ENCODE measurements at places on chromosomes 11 and 22. TPM values are rescaled to one million over a fixed set of nuclear protein-coding genes. Genes with fewer than 3 reads are reported as not detected.

DGCR8 gene
- total RNA-seq = 38.7 TPM

RFPL3 gene
- total RNA-seq = not detected

MYOD1 gene
- total RNA-seq = not detected

OR4D5 gene
- not detected for total RNA-seq

MS4A12 gene
- not detected for total RNA-seq

RIMBP3B gene
- not detected for total RNA-seq

LDHAL6A gene
- not detected for total RNA-seq

CYB561A3 gene
- 39.9 TPM for total RNA-seq

- H3K27ac ChIP-seq = no peak overlapping the region
- H3K4me1 ChIP-seq = peaks cover 21% of the 10 kb centered on the region
- H3K36me3 ChIP-seq = no peaks in the 10 kb centered on the region
- H3K4me3 ChIP-seq = no peak overlapping the region
- no peaks in the 10 kb centered on the region for H3K27me3 ChIP-seq
These were observed 1.7 kb upstream of the LRRC74B start for GRCh38 chr22:21043860-21044535.

GRCh38 chr22:38153821-38154562, 27.6 kb downstream of the PLA2G6 start:
- no peaks in the 10 kb centered on the region for H3K36me3 ChIP-seq
- H3K4me3 ChIP-seq = no peak overlapping the region
- H3K27ac ChIP-seq = peak overlapping the region; percentile 5
- no peak for DNase-seq
- no peaks in the 10 kb centered on the region for H3K27me3 ChIP-seq

GRCh38 chr11:19672586-19673206, 39.9 kb upstream of the NAV2 start:
- H3K4me1 ChIP-seq = peaks cover 62% of the 10 kb centered on the region
- no peaks in the 10 kb centered on the region for H3K27me3 ChIP-seq
- no peak for DNase-seq
- H3K36me3 ChIP-seq = no peaks in the 10 kb centered on the region

DNA sequence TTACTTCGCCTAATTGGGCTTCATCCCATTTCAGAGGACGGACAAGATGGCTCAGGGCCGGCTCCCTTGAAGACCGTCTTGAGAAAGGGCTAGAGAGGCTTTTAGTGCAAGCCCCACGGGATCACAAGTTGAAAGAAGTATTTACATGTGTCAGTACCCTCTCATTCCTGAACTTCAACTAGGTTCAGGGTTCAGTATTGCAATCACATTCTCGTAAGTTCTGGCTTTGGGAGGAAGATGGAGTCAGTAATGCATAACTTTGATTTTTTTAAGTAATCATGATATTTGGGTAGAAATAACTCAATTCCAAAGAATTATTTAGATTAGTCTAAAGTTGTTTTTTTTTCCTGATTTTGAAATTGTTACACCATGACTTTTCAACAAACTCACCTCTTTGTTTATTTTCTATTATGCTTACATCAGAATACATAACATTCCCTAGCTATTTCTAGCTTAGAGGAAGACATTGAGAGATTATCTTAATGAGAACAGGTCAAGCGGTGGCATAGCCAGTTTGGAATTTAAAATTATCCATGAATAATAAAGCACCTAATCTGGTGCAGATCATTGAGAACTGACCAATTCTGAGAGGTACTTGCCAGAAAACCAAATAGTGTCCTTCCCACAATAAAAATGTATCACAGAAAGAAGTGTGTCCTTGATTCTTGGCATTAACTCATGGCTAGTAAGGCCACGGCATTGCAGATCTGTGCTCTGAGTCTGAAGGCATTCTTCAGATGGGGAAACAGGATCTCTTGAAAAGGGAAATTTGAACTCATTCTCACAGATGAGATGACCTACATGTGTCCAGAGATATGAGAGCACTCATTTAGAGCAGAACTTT, 92.1 kb upstream of the BLID start:
- no peak overlapping the region for H3K4me3 ChIP-seq
- peak overlapping the region; percentile 2 for H3K27ac ChIP-seq
- H3K27me3 ChIP-seq = no peaks in the 10 kb centered on the region
- H3K36me3 ChIP-seq = no peaks in the 10 kb centered on the region

GRCh38 chr11:9806946-9807687, 143.2 kb downstream of the SWAP70 start:
- H3K4me3 ChIP-seq = no peak overlapping the region
- H3K27me3 ChIP-seq = no peaks in the 10 kb centered on the region
- no peak for DNase-seq

DNA sequence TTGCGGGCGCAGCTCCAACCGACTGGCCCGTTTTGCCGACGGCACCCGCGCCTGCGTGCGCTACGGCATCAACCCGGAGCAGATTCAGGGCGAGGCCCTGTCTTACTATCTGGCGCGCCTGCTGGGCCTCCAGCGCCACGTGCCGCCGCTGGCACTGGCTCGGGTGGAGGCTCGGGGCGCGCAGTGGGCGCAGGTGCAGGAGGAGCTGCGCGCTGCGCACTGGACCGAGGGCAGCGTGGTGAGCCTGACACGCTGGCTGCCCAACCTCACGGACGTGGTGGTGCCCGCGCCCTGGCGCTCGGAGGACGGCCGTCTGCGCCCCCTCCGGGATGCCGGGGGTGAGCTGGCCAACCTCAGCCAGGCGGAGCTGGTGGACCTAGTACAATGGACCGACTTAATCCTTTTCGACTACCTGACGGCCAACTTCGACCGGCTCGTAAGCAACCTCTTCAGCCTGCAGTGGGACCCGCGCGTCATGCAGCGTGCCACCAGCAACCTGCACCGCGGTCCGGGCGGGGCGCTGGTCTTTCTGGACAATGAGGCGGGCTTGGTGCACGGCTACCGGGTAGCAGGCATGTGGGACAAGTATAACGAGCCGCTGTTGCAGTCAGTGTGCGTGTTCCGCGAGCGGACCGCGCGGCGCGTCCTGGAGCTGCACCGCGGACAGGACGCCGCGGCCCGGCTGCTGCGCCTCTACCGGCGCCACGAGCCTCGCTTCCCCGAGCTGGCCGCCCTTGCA, 1.0 kb downstream of the FJX1 start:
- DNase-seq = peak; percentile 65
- H3K27me3 ChIP-seq = peaks cover 4% of the 10 kb centered on the region
- H3K36me3 ChIP-seq = no peaks in the 10 kb centered on the region
- peak overlapping the region; percentile 81 for H3K4me3 ChIP-seq
- H3K27ac ChIP-seq = peak overlapping the region; percentile 85
- peaks cover 49% of the 10 kb centered on the region for H3K4me1 ChIP-seq

DNA sequence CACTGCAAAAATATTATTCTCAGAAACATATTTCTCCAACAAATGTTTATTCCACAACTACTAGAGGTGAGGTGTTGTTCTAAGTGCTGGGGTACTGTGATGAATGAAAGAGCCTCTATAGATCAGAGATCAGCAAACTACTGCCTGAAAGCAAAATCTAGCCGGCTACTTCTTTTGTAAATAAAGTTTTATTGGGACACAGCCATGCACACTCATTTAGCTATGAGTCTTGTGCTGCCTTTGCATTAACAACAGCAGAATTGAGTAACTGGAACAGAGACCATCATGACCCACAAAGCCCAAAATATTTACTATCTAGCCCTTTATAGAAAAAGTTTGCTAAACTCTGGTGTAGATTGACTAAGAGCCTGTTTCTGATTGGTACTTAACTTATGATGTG, 37.1 kb upstream of the CRYBB3 start:
- H3K4me3 ChIP-seq = no peak overlapping the region
- DNase-seq = no peak
- H3K27ac ChIP-seq = peak overlapping the region; percentile 11
- no peaks in the 10 kb centered on the region for H3K27me3 ChIP-seq
- no peaks in the 10 kb centered on the region for H3K36me3 ChIP-seq

GRCh38 chr11:36478700-36479329, 31.3 kb downstream of the TRAF6 start:
- DNase-seq = no peak
- no peaks in the 10 kb centered on the region for H3K27me3 ChIP-seq
- peaks cover 4% of the 10 kb centered on the region for H3K36me3 ChIP-seq
- H3K27ac ChIP-seq = no peak overlapping the region

DNA sequence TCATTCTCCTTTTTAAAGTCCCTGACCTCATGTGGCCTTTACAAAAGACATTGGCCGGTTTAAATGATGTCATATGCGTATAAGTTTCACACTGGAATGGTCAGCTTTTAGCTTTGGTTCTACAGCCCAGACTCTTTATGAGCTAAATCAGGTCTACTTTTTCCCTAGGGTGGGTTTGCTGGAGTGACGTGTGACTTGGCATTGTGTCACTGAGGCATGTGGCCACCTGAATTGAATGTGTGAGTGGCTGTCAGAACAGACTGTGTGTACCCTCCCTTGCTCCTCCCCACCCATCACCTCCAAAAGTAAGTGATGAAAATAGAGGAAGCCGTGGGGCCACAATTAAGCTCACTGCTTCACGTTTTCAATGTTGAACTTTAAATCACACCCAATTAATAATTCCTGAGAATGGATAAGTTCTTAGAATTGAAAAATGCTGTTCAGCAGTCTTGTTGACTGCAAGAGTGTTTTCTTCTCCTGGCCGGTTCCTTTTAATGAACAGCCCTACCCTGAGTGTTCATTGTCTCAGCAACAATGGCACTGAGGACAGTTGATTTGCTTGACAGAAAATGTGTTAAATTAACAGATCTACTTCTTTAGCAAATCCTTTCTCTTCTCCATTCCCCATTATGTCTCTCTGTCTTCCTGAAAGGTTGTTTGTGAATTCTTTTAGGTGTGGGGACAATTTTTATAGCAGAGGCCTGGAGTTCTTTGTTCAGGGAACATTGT, 11.3 kb downstream of the CECR2 start:
- H3K27me3 ChIP-seq = peaks cover 14% of the 10 kb centered on the region
- no peaks in the 10 kb centered on the region for H3K4me1 ChIP-seq
- no peak overlapping the region for H3K4me3 ChIP-seq
- H3K27ac ChIP-seq = no peak overlapping the region
- no peak for DNase-seq
- no peaks in the 10 kb centered on the region for H3K36me3 ChIP-seq

- H3K27me3 ChIP-seq = peaks cover 5% of the 10 kb centered on the region
- H3K4me1 ChIP-seq = peaks cover 15% of the 10 kb centered on the region
- no peak for DNase-seq
- H3K4me3 ChIP-seq = no peak overlapping the region
- H3K36me3 ChIP-seq = no peaks in the 10 kb centered on the region
- no peak overlapping the region for H3K27ac ChIP-seq
These were observed 349.8 kb upstream of the PLET1 start for GRCh38 chr11:112610494-112610893.

DNA sequence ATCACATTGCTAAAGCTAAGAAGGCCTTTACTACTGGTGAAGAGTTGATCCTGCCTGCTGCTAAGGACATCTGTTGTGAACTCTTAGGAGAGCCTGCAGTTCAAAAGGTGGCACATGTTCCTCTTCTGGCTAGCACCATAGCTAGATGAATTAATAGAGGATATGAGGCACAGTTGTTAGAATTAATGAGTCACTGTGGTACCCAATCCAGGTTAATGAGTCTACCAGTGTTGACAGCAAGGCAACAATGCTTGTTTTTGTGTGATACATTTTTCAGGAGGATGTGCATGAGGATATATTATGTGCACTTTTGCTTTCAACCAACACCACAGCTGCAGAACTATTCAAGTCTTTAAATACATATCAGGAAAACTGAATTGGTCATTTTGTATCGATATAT, 12.0 kb downstream of the C11orf58 start:
- no peak for DNase-seq
- no peak overlapping the region for H3K27ac ChIP-seq
- H3K36me3 ChIP-seq = peaks cover 94% of the 10 kb centered on the region
- H3K4me1 ChIP-seq = peaks cover 3% of the 10 kb centered on the region

- no peaks in the 10 kb centered on the region for H3K27me3 ChIP-seq
- no peak overlapping the region for H3K27ac ChIP-seq
- DNase-seq = no peak
- no peak overlapping the region for H3K4me3 ChIP-seq
- H3K36me3 ChIP-seq = no peaks in the 10 kb centered on the region
- no peaks in the 10 kb centered on the region for H3K4me1 ChIP-seq
These were observed 202.9 kb downstream of the FAM76B start for GRCh38 chr11:95586661-95587060.

DNA sequence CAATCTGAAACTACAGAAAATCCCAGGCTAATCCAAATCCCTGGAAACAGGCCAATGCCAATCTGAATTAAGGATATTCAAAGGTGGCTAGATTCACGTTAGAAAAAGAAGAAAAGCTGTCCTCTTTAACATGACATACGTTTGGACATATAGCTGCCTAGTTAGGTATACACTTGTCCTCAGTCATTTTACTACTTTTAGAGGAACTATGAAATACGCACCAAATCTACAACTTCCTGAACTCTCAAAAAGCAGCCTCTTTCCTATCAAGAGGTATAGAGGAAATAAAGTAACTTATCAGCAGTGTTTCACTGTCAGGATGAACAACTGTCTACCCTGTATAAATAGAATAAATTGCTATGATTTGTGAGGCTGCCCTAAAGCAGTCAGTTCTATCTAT, 24.0 kb downstream of the KMT5B start:
- H3K36me3 ChIP-seq = peaks cover 32% of the 10 kb centered on the region
- no peak overlapping the region for H3K4me3 ChIP-seq
- H3K4me1 ChIP-seq = peaks cover 16% of the 10 kb centered on the region
- no peak for DNase-seq

DNA sequence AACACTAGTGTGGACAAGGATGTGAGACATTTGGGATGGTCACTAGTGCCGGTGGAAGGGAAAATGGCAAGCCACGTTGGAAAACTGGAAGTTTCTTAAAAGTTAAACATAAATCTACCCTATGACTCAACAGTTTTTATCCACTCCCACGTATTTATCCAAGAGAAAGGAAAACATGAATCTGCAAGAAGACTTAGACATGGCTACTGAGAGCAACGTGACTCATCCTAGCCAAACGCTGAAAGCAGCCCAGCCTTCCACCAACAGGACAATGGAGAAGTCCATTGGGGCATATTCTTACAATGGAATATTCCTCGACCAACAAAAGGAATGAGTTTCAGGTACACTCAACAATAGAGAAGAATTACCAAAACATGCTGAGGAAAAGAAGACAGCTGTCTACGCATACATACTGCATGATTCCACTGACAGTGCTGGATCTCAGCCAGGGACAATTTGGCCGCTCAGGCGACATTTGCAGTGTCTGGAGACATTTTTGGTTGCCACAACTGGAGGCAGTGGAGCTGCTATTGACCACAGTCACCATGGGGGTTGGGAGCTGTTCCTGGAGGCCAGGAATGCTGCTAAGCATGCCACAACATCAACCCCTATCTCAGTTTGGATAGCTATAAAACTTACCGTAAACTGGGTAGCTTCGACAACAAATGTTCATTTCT, 21.2 kb downstream of the SYT13 start:
- H3K27me3 ChIP-seq = peaks cover 40% of the 10 kb centered on the region
- no peaks in the 10 kb centered on the region for H3K36me3 ChIP-seq
- no peak overlapping the region for H3K4me3 ChIP-seq
